ENCODE measurements at places on chromosomes 7 and 10. TPM values are rescaled to one million over a fixed set of nuclear protein-coding genes. Genes with fewer than 3 reads are reported as not detected.

DNA sequence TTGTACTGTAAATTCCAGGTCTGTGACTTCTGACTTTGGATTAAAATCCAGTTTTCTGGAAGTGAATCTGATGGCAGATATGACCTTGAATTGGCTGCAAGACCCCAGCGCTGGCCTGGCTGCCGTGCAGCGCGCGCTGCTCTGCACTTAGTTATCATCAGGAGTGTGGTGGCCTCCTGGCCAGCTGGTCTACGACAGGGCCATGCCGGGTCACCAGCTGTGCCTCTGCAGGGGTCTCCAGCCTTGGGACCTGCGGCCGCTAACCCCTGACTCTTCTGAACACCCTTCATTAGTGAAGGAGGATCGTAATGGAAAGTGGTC, 190.7 kb upstream of the SH2B2 start:
- H3K36me3 ChIP-seq, result no peaks in the 10 kb centered on the region
- H3K27ac ChIP-seq, result no peak overlapping the region
- no peak overlapping the region for H3K4me3 ChIP-seq
- H3K27me3 ChIP-seq, result no peaks in the 10 kb centered on the region

GRCh38 chr7:98669329-98670000, 52.4 kb downstream of the NPTX2 start:
- no peak for DNase-seq
- no peak overlapping the region for H3K4me3 ChIP-seq
- no peaks in the 10 kb centered on the region for H3K4me1 ChIP-seq
- H3K27me3 ChIP-seq, result no peaks in the 10 kb centered on the region

GRCh38 chr7:2436341-2437104, 33.1 kb downstream of the CHST12 start:
- H3K4me1 ChIP-seq, result no peaks in the 10 kb centered on the region
- peaks cover 36% of the 10 kb centered on the region for H3K36me3 ChIP-seq

- no peak overlapping the region for H3K4me3 ChIP-seq
- no peak for DNase-seq
- no peak overlapping the region for H3K27ac ChIP-seq
- H3K36me3 ChIP-seq, result peaks cover 3% of the 10 kb centered on the region
- peaks cover 9% of the 10 kb centered on the region for H3K27me3 ChIP-seq
Measured at GRCh38 chr7:22700559-22701002, 26.4 kb upstream of the IL6 start.

- no peaks in the 10 kb centered on the region for H3K36me3 ChIP-seq
- H3K27ac ChIP-seq, result no peak overlapping the region
- DNase-seq, result no peak
- no peak overlapping the region for H3K4me3 ChIP-seq
- H3K27me3 ChIP-seq, result peaks cover 10% of the 10 kb centered on the region
Measured at GRCh38 chr10:88227342-88228018, 355.6 kb downstream of the RNLS start.

- no peak overlapping the region for H3K4me3 ChIP-seq
- no peak overlapping the region for H3K27ac ChIP-seq
- no peaks in the 10 kb centered on the region for H3K27me3 ChIP-seq
- H3K4me1 ChIP-seq, result peaks cover 10% of the 10 kb centered on the region
Measured at GRCh38 chr10:79102498-79102874, 33.7 kb downstream of the ZMIZ1 start.

Gene MMD2
- total RNA-seq, result not detected

Gene ASB13
- total RNA-seq, result 14.5 TPM

Gene UBN2
- 15.2 TPM for total RNA-seq

Gene GPR37
- not detected for total RNA-seq

Gene PON3
- total RNA-seq, result not detected

Gene SPRN
- not detected for total RNA-seq

Gene TMEM139
- 0.42 TPM for total RNA-seq

Gene CPN1
- not detected for total RNA-seq

Measured in activated CD4-positive, alpha-beta T cell treated with anti-CD3 and anti-CD28 coated beads, Interleukin-2, amount 10 ng/mL, durations not matched to agents 24 days and 14 days (primary cell).